ENCODE measurements at places on chromosomes 12 and 14.
A peak's percentile ranks its signal among the peaks of the same experiment; 100 is the strongest.

GRCh38 chr12:18375131-18375530 lies 113.8 kb downstream of the PIK3C2G start:
- DNase-seq, result no peak

DNA sequence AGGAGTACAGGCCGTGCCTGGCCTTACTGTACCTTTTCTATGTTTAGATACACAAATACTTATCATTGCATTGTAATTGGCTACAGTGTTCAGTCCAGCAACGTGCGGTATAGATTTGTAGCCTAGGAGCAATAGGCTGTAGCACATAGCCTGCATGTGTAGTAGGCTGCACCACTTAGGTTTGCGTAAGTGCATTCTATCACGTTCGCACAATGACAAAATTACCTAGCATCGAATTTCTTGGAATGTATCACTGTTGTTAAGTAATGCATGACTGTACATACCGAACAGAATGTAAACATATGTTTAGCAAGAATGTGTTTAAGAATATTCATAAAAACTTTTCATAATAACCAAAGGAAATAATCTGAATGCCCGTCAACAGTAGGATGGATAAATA lies 31.9 kb downstream of the VRTN start:
- DNase-seq, result no peak

DNA sequence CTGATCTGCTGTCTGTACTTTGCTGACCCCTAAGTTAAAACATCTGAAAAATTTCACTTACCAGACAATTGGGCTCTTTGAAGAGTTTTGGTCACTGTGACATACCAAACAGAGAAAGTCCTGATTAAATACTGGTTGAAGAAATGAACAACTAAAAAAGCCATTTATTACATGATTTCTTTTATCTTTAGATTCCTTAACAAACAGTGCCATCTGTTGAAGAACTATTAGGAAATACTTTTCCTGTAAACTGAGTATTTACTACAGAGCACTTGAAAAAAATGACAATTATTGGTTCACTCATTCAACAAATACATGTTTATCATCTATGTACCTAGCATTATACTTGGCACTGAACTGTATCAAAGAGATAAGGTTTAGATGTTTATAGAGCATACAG lies 6.5 kb upstream of the WASHC4 start:
- DNase-seq, result no peak

DNA sequence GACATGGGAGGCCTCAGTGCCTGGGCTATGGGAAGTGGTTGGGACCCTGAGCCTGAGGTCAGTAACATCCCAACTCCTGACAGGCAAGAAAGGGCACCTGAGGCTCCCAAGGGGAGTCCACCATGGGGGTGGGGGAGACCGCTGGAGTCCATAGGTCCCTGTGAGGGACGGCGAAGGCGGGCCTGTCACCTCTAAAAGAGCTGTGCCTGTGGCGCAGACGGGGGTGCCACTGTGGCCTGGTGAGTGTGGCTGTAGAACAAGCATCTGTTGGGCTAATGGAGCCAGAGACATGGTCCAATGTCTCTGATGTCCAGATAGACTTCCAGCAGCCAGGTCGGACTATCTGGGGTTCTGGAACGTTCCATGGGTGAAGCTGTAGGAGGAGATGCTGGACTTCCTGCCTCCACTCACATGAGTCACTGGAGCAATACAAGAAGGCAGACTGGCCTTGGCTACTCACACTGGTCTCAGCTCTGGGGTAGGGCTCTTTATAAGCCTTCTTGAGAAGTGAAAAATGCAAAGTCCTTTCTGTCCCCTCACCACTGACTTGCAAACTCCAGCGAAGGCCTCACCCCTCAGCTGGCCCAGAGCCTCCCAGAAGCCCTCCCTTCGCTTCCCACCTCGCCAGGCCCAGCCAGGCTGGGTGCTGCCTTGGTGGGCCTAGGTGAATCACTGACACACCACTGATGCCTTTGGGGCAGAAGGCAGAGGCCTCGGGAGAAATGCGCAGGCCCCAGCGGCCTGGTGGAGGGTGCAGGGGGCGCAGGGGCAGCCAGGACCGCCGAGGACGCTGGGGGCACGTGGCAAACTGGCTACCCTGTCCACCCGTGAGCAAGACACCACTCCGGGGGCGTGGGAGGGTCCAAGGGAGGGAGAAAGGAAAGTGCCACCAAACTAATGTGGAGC lies 1.1 kb upstream of the TRAF3 start:
- DNase-seq, result no peak

DNA sequence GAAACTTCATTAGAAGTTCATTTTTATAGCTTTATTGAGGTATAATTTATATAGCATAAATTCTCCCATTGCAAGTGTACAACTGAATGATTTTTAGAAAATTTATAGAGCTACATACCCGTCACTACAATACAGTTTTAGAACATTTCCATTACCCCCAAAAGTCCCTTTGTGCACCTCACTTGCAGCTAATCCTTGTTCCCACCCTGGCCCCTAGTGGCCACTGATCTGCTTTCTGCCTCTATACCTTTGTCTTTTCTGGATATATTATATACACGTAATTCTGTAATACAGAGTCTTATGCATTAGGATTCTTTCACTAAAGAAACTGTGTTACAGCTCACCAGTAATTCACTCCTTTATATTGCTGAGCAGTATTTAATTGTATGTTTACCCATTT lies 145.1 kb upstream of the DIO2 start:
- DNase-seq, result no peak

DNA sequence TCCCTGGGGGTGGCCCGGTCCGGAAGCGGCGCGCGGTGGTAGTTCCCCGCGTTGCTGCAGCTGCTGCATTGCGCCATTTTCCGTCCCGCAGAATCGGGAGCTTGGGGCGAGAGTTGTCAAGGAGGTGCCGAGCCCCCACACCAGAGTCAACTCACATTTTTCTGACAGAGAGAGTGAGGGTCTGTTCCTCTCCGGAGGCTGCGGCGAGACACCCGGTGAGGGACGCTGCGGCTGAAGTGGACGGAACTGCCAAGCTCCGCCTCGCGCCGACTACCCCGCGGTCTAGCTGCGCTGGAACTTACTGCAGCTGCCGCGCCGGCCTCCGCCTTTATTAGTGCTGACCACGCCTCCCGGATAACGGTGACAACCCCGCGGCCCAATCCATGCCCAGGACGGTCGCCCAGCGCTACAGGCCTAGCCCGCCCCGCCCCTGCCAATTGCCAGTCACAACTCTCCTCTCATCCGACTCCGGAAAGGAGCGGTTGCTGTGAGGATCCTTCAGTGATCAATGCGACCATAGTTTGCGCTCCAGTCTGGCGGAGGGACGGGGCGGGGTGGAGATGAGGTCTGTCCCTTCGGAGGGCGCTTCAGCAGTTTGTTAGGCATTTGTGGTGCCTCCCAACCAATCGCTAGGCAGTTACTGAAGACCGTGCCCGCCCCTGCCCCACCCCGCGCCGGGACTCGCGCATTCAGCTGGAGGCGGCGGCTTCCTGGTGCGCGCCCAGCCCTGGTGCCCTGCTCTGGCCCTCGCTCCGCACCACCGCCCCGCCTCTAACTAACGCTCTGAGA lies at the start of gene VAMP1:
Gene VAMP1 (minus strand): TSS at position 303 of the 789 bp plus-strand sequence. CDS start 146 bp downstream, at position 157.
- peak; percentile 96 for DNase-seq

- no peak for DNase-seq
Observed at GRCh38 chr14:104321088-104321801, 182.9 kb downstream of the KIF26A start.

- peak; percentile 33 for DNase-seq
Observed at GRCh38 chr14:74019408-74020137, 424 bp downstream of the BBOF1 start.

GRCh38 chr14:92950773-92951172 lies 27.8 kb downstream of the CHGA start:
- no peak for DNase-seq

GRCh38 chr12:3197131-3197818 lies 120.1 kb downstream of the TSPAN9 start:
- DNase-seq, result no peak

DNA sequence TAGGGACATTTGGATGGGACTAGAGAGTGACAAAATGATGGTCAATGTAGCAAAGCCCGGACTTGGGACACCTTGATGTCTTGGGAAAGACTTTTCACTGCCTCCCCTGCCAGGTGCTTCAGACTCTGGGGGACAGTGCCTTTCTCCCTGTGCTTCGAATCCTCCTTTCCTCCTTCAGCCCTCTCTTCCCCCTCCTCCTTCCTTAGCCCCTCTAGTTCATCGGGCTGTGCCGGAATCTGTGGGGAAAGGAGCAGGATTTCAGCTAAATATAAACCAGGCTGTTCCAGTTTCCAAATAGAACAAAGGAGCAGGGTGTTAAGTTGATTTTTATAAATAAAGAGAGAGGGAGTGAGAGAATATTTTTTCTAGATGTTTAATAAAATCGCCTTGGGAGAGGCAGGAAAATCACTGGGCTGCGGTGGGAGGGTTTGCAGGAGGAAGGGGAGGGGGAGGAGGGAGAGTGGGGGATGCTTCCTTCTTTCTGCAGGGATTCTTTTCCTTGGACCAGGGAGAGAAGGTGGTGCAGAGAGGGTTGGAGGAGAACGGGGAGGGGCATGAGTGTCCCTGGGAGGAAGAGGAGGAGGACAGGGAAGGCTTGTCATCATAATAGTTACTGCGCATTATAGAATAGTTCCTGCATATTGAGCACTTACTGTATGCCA lies 21.3 kb upstream of the CABP1 start:
- DNase-seq, result no peak

- DNase-seq, result no peak
Observed at GRCh38 chr14:88710709-88711108, 82.0 kb downstream of the EML5 start.

DNA sequence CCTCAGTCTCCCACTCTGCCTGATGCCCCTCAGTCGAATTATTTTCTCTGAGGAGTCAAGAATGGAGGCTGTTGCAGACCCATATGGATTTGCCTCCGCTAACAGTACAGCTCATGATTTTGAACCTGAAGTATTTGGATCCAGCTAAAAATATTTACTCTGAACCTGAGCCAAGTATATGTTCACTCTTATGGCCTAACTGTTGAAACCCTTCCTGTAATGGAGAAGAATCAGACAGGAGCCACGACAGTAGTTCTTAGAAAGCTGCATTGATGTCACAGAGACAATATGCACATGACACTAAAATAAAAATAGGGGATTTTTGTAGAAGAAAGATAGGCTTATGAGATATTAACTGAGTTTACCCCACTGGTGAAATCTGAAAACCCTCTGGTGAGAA lies 1128.3 kb upstream of the FLRT2 start:
- no peak for DNase-seq

GRCh38 chr14:100374270-100374669 lies 51.1 kb downstream of the SLC25A47 start:
- DNase-seq, result no peak

- DNase-seq, result no peak
Observed at GRCh38 chr12:120358412-120359100, 10.4 kb downstream of the MSI1 start.

DNA sequence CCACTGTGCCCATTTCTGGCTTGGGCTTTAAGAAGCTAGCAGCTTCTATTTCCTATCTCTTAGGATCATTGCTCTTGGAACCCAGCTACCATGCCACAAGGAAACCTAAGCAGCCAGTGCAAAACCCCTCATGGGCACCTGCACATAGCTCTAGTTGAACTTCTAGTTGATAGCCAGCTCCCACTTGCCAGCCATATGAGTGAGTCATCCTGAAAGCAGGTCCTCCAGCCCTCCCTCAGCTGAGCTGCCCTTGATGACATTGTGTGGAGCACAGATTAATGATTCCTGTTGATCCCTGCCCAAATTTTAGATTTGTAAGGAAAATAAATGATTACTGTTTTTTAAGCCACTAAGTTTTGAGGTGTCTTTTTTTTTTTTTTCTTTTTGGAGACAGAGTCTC lies 234.2 kb upstream of the FBXO33 start:
- DNase-seq, result no peak

- DNase-seq, result no peak
Observed at GRCh38 chr12:109871668-109872314, 8.6 kb downstream of the GLTP start.

Data from HS-27A (cell line).